ENCODE measurements at places on chromosomes 7 and 10.
A peak's percentile ranks its signal among the peaks of the same experiment; 100 is the strongest.

GRCh38 chr10:103231047-103231551 is 14.6 kb upstream of the RPEL1 start:
- DNase-seq: no peak

DNA sequence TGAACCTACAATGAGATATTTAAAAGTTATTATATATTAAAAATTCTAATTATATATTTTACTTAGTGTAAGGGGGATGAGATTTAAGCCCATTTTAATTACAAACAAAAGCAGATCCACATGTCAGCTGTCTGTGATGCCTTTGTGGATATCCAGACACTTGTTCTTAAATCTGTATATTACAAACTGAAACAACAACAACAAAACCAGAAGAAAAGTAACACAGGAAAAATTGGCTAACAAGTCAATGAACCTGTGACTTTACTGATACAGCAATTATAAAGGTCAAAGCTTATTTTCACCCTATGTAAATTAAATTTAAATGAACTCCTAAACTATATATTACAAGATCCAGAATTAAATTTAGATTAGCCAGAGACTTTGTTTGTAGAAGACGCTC is 222.7 kb downstream of the CHCHD3 start:
- DNase-seq: no peak

GRCh38 chr10:43127442-43127841 is 10.8 kb upstream of the CSGALNACT2 start:
- DNase-seq: no peak

- DNase-seq: no peak
Measured at GRCh38 chr7:141945356-141945755, 1.4 kb downstream of the CLEC5A start.

DNA sequence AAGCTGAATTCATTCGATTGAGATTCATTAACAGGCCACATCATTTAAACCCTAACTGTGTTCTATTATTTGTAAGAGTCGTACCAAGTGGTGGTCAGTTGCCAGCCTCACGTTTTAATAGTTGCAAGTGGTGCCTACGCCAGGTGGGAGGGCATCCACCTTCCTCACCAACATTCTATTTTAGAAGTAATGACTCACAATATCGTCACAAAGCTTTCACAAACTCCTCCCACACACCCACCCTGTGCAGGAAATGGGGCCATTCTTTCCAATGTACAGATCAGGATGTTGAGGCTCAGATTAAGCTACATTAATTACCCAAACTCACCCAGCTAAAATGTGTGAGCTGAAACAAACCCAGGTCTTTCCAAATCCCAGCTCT is 77.3 kb upstream of the SAMD8 start:
- no peak for DNase-seq

GRCh38 chr10:31083765-31084184 is 52.1 kb upstream of the ZNF438 start:
- DNase-seq: peak; percentile 10

DNA sequence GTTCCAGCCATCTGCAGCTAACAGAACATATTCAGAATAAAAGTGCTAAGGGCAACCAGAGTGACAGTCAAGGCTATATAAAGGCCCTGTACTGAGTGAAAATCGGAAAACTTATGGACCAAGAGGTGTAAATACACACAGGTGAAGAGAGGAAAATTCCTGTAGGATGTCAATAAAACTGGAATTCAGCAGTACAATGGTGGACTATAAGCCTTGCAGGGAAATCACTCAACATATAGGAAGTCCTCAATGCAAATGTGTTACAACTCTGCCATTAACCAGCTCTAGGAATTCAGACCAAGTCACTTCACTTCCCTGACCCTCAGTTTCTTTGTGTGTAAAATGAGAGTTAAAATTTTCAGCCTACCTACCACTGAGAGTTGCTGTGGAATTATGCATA is 7.7 kb downstream of the USP6NL start:
- DNase-seq: no peak

GRCh38 chr7:7739204-7740036 is 21.0 kb upstream of the RPA3 start:
- DNase-seq: no peak

DNA sequence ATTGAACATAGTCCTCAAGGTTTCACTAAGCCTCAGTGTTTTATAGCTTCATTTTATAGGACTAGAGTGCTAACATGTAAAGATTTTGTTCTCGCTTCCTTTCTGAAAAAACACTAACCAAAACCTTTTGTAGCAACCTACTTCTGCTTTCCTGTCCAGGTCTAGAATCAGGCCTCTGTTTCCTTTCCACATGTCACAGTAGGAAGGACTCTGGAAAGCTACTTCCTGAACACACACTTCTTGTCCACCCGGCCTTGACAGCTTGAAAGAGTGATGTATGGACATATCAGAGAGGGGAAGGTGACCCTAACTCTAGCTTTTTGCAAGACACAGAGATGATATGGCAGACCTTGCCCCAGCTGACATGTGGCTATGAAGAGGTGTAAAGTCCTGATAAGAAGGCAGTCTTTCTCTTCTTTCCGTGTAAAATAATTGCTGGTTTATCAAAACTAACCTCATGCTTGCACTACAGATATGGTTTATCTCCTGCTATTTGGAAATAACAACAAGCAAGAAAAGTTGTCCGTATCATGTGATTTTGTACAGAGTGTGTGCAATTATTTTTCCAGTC is 175.4 kb downstream of the SKAP2 start:
- DNase-seq: no peak

GRCh38 chr10:34716958-34717357 is 98.1 kb downstream of the PARD3 start:
- DNase-seq: no peak

DNA sequence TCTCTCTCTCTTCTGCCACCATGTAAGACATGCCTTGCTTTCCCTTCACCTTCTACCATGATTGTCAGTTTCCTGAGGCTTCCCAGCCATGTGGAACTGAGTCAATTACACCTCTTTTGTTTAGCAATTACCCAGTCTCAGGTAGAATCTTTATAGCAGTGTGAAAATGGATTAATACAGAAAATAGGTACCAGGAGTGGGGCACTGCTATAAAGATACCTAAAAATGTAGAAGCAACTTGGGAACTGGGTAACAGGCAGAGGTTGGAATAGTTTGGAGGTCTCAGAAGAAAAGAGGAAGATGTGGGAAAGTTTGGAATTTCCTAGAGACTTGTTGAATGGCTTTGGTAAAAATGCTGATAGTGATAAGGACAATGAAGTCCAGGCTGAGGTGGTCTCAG is 15.6 kb downstream of the GALNTL5 start:
- no peak for DNase-seq

DNA sequence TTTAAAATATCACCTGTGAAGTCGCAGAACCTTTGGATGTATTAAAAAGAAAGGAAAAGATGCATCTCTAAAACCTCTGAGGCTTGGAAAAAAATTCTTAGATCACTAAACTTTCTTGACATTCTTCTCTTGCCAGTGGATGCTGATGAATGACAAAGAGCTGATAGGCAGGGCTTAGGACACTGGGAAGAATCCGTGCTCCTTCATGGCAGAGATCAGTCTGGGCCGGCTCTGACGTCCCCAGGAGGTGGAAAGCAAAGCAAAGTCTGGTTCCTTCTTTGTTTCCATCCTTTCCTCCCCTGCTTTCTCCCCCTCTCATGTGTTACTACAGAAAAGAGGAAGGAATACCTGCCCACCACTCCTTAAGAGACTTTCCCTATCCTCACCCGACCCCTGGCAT is 161.9 kb downstream of the PRKCQ start:
- no peak for DNase-seq

DNA sequence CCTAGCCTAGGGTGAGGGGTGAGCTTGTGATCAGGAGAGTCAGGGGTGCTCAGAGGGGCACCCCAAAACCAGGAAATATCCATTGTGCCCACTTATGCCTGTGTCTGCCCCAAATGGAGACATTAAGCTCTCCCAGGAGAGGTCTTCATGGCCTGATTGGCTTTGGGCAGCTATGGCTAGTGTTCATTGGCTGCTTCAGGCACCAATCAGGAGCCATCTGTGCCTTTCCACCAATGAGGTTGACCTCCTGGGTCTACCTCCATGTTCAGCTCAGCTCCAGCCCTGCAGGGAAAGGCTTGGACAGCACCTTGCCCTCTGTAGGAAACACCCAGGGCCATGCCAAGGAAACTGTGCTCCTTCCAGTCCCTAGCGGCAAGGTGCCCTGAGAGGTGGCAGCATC is 23.9 kb upstream of the HSPB1 start:
- no peak for DNase-seq

DNA sequence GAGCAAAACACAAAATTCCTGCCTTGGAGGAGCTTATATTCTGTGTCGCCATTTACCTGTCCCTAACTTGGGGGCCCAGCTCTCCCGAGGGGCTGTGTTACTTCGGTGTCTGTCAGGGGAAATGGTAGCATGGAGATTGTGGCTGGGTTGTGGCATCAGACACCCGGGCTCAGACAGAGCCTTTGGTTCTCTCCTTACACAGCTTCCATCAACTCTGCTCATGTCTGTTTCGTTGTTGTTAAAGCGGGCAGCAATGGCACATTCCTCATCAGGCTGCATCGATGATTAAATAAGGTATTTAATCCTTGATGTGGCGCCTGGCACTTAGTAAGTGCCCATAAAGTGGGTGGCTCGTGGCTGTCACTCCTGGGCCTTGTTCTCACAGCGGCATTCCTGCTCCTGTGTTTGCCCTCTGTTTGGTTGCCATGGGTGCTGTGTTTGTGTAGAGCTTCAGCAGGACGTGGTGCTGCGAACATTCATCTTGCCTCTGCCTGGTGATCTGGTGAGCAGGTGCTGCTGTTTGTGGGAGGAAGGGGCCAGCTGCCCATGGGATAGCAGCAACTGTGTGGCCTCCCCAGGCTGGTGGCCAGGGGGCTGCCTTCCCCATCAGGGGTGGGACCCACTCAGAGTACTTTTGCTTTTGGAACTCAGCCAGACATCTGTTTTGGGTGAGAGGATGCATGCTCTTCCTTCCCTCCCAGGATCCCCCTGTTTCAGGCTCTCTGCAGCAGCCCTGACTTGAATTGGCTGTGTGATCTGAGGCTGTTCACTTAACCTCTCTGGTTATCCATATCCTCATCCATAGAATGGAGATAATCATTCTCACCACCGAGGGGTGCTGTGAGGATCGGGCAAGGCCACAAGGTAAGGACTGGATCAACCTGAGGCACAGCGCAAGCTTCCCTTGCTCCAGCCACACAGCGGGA is 207.2 kb upstream of the SVIL start:
- peak; percentile 81 for DNase-seq

DNA sequence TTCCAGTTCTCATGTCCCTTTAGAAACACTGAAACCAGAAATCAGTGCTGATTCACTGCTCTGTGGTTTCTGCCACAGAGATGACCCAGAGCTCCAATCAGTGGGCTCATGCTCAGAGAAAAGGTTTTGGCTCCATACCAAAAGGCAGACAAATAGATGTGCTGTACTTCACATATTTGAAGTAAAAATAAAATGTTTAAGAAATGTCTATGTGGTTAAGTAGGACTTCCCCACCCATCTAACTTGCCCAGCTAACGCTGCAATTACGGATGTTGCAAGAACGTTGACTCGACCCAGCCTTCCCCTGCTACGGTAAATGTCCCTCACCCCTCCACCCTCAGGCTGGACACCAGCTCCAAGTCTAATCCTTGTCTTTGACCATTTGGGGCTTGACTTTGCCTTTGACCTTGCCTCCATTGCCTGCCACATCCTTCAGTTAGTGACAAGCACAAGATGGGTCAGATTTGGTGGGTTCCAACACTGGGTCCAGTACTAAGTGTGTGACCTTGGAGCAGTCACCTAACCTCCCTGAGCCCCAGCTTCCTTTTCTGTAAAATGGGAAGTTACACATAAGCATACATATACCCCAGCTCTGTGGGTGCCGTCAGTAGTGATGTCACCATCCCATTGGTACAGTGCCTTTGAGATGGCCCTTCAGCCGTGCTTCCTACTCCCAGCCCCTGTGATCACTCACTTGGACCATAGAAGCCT is 95.8 kb downstream of the CHST15 start:
- DNase-seq: no peak

DNA sequence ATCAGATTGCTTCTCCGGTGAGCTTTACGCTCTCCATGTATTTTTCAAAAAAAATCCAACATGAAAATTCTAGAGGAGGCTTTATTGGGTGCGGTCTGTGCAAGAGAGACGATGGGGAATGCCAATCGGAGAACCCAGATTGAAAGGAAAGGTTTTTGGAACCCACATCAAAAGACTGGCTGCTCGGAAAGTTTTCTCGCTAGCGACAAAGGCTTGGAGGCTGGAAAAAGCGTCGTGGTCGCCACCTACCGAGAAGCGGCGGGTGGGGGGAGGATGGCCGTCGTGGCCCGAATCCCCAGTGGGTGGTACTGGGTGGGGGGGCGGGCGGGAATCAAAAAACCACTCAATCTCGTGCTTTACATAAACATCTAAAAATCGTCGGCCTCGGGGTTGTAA is 1.1 kb upstream of the GTF2I start:
- peak; percentile 63 for DNase-seq

GRCh38 chr7:25780904-25781303 is 371.1 kb upstream of the NFE2L3 start:
- DNase-seq: no peak

- DNase-seq: no peak
Measured at GRCh38 chr7:40714363-40715052, 579.7 kb downstream of the SUGCT start.

- no peak for DNase-seq
Measured at GRCh38 chr7:137078781-137079180, 210.3 kb downstream of the CHRM2 start.

DNA sequence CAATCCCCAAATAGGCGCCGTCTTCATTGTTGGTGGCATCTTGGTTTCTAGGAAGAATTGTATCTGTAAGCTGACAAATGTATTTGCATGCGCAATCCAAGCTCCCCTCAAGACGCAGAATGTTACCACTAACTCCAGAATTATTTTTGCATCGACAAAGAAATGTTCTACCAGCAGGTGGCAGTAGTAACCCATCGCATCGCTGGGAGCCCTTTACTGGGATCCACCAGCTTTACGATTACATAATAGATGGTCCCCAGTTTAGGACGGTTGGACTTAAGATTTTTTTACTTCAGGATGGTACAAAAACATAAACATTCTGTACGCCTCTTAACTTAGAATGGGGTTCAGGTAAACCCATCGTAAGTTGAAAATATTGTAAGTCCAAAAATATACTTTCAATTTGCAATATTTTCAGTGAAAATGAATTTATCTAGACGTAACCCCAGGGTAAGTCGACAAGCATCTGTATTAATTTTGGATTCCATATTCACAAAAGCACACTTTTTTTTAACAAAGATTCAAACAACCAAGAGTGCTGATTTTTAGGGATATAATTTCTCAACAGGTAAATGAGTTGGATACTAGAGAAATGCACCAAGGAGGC is 114.0 kb upstream of the COBL start:
- DNase-seq: peak; percentile 75

GRCh38 chr10:80477813-80478212 is 23.7 kb downstream of the TSPAN14 start:
- DNase-seq: no peak

- no peak for DNase-seq
Measured at GRCh38 chr7:4999369-4999950, 40.5 kb upstream of the MMD2 start.

GRCh38 chr10:122981066-122981464 is 864 bp downstream of the PSTK start:
- DNase-seq: no peak

GRCh38 chr7:46123-46829 is 146.1 kb upstream of the FAM20C start:
- no peak for DNase-seq

- no peak for DNase-seq
Measured at GRCh38 chr10:11533328-11533781, 78.1 kb downstream of the USP6NL start.

All from NCI-H748 treated with DMSO at 0.1 percent for 48 hours (cell line).